Natural killer cell (primary cell): ENCODE measurements at places on chromosomes 6 and 20.

GRCh38 chr20:38304845-38305447, 990 bp downstream of the BPI start:
- DNase-seq = no peak

- DNase-seq = no peak
These were observed 77.8 kb downstream of the ISM1 start for GRCh38 chr20:13298692-13299373.

- DNase-seq = no peak
These were observed 13.3 kb upstream of the PRIM2 start for GRCh38 chr6:57303931-57304681.

DNA sequence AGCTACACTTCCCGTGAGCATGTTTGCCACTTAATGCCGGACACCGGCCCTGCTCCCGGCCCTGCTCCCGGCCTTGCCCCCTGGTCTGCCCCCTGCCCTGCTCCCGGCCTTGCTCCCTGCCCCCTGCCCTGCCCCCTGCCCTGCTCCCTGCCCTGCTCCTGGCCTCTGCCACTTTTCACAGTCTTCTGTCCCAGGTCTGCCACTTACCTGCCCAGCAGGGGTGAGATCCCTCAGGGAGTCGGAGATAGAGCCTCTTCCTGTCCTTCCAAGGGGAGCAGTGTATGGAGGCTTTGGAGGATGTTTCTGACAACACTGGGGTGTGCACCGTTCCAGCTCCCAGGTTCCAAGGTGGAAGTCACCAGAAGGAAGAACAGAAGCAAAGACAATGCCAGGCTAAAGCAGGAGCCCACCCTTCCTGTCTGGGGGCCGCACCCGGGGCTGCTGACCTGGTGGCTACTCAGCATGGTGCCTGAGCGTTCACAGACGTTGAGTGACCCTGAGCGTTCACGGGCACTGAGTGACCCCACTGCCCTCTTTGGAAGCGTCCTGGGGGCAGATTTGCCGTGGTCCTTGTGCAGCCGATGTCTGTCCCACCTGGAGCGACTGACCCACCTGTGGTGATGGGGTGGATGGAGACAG, 199.8 kb downstream of the DLL1 start:
- DNase-seq = no peak

DNA sequence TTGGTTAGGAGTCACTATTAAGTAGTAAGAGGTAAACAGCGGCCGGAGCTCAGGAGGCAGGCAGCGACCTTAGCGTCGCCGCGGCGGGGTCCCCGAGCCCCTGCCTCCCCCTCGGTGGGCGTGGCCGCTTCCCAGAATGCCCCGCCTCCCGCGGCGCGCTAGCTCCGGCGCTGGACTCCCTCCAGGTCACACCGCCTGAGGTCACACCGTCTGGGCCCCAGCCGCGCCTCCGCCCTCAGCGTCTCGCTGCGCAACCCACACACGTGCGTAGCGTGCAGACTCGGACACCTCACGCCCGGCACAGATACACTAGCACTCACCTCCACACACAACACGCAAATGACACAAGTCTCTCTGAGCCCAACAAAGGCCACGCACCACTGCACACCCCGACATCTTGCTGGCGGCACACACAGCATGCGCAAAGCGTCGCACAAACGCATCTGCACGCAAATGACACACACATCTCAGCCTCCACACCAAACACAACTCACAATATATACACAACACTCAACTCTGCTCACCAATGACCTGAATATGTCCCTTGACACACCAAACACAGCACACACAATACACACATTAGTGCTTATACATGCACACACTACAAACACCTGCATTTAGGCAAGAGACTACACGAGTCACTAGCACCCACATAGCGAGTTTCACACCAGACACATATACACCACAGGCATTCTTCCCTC, 17.6 kb upstream of the CDKN1A start:
- DNase-seq = no peak
